ENCODE measurements at places on chromosomes 4 and X.

DNA sequence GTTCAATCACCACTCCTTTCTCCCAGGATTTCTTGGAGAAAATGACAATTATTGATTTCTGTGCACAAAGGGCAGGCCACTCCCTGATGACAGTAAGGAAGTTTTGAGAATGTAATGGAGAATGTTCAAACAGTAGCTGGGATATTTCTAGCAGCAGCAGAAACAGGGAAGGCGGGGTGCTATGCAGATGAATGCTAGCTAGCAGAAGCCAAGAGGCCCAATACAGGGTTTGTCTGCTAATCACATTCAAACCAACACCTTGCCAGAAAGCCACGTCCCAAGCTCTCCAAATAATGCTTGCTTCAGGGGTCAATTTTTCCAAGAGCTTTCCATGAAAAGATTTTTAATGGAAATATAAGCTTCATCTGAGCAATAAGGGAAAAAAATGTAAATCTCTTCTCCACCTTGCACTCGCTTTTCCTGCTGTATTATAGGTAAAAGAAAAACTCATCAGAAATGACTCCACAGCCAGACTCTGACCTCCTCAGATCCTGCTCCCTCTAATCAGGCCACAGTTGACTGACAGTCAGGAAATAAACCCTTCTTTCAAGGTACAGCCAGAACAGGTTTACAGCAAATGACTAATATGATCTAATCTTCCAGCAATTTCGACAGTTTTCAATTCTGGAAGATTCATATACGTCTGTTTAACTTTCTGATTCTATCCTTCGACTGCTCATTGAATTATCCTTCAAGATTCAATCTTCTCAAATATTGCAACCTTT is 84.7 kb upstream of the PCDH19 start:
- DNase-seq: no peak

GRCh38 chr4:6473264-6474052 is 1.0 kb upstream of the PPP2R2C start:
- no peak for DNase-seq

DNA sequence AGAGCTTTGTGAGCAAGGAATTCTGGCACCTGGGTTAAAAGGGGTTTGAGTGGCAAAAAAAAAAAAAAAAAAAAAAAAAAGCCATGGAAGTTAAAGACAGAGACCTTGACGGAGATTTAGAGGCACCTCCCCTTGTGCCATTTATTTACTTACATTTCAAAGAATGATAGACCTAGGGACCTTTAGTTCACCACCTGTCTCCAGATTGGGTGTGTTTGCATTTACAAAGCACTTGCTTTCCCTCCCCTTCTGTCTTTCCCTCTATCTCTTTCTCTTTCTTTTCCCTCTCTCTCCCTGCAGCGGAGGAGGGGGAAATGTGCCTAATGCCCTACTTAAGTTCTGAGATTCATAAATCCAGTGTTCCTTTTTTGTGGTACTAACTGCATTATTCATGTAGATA is 116.0 kb downstream of the IQCM start:
- no peak for DNase-seq

GRCh38 chr4:153141238-153141637 is 63.0 kb upstream of the TRIM2 start:
- no peak for DNase-seq

DNA sequence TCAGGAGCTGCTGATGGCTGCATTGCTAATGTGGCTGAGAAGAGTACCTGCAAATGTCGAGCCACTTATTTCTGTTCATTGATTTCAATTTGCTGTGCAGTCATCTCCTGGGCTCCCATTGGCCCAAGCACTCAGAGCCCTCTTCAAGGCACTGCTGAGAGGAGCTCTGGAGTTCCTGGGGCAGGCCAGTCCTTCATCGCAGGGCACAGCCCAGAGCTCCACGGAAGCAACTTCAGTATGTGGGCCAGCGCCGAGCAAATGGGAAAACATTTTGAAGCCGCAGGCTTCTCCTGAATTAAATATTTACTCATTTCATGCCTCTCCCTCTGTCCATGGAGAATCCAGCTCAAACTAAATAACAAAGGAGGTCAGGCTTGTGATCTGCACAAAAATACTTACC is 383.3 kb downstream of the BCOR start:
- no peak for DNase-seq

GRCh38 chrX:3598709-3599108 is 114.7 kb downstream of the PRKX start:
- DNase-seq: no peak

DNA sequence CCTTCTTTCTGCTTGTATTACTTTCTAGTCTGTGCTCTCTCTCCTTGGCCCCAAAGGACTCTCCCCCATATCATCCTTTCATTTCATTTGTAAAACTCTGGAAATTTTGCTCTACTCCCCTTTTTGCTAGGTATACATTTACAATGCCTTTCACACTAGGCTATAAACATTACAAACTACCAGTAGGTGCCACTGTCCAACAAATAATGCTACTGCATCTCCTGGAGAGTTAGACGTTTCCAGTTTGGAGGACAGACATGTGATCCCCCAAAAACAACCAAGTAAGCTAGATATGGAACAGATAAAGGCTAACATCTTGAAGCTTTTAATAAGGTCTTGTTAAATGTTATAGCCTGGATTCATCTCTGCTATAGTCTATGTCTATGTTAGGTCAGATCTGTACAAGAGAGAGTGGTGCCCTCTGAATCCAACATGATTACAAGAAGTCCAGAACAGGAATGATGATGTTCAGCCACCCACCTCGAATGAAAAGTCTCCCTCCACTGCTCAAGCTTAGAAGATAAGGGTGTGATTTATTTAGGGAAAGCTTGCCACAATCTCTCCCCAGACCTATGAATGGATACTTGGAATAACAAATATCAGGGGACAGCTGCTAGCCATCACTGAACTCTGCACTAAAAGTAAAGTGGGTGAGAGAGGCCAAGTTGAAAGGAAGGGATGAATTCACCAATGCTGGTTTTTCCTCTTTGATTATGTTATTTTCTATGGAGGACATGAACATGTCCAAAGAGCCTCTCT is 14.3 kb downstream of the CBR4 start:
- no peak for DNase-seq

- DNase-seq: no peak
These were observed 728 bp upstream of the HGFAC start for GRCh38 chr4:3440979-3441500.

- no peak for DNase-seq
These were observed 8.2 kb downstream of the MSANTD1 start for GRCh38 chr4:3257103-3257555.

GRCh38 chrX:40104985-40105834 is 7.5 kb upstream of the BCOR start:
- no peak for DNase-seq

Measured in NCI-H1436 treated with DMSO at 0.1 percent for 48 hours (cell line).